ENCODE measurements at places on chromosomes 16 and 17. TPM values are rescaled to one million over a fixed set of nuclear protein-coding genes. Genes with fewer than 3 reads are reported as not detected.
A peak's percentile ranks its signal among the peaks of the same experiment; 100 is the strongest.

- no peak overlapping the region for H3K4me3 ChIP-seq
- H3K27ac ChIP-seq = no peak overlapping the region
- H3K27me3 ChIP-seq = no peaks in the 10 kb centered on the region
- DNase-seq = peak; percentile 61
- no peaks in the 10 kb centered on the region for H3K4me1 ChIP-seq
These were observed 13.9 kb upstream of the LPCAT2 start for GRCh38 chr16:55494994-55495421.

GRCh38 chr16:67028167-67028695 lies 718 bp upstream of the CBFB start:
- DNase-seq = no peak
- peaks cover 19% of the 10 kb centered on the region for H3K4me1 ChIP-seq
- peaks cover 13% of the 10 kb centered on the region for H3K36me3 ChIP-seq

DNA sequence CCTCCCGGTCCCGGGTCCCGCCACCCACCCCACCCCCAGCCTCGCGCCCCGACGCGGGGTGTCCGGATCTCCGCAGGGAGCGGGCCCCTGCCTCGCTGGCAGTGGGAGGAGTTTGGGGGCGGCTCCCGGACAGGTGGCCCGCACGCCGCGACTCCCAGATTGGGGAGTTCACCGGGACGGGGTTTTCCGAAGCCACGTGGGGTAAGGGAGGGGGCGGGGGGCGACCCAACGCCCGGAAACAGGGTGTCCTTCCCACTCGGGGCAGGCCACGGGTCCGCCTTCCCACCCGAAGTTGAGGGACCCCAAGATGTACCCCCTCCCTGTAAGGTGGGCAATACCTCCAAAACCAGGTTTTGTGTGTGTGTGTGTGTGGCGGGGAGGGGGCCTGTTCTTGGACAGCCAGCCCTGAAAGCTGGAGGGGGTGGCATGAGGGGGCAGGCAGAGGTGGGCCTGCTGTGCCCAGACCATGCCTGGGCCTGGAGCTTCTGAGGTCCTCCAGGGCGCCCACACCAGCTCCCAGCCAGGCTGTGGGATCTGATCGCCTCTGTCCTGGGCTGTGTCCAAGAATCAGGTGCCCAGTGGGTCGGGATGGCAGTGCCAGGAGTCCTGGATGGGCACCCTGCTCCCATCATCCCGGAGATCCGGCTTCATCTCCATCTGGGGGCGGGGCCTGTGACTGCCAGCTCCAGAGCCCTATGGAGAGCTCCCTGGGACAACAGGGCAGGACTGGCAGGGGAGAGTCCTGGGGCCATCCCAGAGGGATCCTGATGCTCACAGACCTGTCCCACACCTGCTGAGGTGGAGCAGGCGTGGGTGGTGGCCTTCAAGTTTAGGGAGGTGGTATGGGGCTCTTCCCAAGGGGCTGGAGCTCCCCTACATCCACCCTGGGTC lies 767 bp downstream of the SYNGR2 start:
- no peaks in the 10 kb centered on the region for H3K36me3 ChIP-seq
- peak overlapping the region; percentile 89 for H3K27ac ChIP-seq
- H3K27me3 ChIP-seq = no peaks in the 10 kb centered on the region
- peak overlapping the region; percentile 89 for H3K4me3 ChIP-seq
- peaks cover 15% of the 10 kb centered on the region for H3K4me1 ChIP-seq

DNA sequence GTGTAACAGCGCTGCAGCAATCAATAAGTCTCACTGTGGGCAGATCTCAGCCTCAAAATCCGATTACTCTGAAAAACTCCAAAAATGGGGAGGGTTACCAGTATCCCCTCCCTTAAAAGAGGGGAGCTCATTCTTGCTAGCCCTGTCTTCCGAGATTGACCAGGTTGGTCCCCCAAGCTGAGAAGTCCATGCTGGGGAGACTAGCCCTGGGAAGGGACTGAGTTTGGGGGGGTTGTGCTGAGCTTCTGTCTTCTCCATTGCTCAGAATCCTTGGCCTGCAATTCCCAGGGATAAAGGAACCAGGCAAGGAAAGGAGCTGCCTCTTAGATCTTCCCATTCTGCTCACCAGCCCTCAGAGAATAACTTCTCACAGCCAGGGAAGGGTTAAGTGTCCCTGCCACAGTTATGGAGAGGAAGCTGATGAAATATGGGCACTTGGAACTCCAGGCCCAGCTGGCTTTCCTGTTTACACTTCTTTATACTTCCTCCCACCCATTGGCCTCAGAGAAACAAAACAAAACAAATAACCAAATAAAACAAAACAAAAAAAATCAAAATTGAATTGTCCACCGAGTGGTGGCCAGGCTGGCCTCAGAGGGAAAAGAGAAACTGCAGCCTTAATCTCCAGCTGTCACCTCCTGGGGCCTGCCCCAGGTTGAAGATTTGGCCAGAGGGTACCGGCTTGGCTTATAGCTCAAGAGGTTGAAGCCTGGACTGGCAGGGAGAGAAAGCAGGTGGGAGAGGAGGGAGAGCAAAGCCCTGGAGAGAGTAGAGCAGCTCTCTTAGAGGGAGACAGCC lies 2.6 kb downstream of the HOXB3 start:
- H3K27me3 ChIP-seq = peaks cover 3% of the 10 kb centered on the region
- H3K36me3 ChIP-seq = no peaks in the 10 kb centered on the region
- peaks cover 41% of the 10 kb centered on the region for H3K4me1 ChIP-seq
- no peak overlapping the region for H3K4me3 ChIP-seq

The KRTAP9-4 gene
- polyA plus RNA-seq = not detected

- H3K4me1 ChIP-seq = no peaks in the 10 kb centered on the region
- peaks cover 2% of the 10 kb centered on the region for H3K36me3 ChIP-seq
- DNase-seq = no peak
- no peak overlapping the region for H3K27ac ChIP-seq
- H3K4me3 ChIP-seq = no peak overlapping the region
These were observed 115.6 kb downstream of the GNAO1 start for GRCh38 chr16:56306690-56307533.

- H3K27ac ChIP-seq = no peak overlapping the region
- H3K27me3 ChIP-seq = no peaks in the 10 kb centered on the region
- DNase-seq = peak; percentile 73
These were observed 18.4 kb downstream of the PDILT start for GRCh38 chr16:20385844-20386832.

DNA sequence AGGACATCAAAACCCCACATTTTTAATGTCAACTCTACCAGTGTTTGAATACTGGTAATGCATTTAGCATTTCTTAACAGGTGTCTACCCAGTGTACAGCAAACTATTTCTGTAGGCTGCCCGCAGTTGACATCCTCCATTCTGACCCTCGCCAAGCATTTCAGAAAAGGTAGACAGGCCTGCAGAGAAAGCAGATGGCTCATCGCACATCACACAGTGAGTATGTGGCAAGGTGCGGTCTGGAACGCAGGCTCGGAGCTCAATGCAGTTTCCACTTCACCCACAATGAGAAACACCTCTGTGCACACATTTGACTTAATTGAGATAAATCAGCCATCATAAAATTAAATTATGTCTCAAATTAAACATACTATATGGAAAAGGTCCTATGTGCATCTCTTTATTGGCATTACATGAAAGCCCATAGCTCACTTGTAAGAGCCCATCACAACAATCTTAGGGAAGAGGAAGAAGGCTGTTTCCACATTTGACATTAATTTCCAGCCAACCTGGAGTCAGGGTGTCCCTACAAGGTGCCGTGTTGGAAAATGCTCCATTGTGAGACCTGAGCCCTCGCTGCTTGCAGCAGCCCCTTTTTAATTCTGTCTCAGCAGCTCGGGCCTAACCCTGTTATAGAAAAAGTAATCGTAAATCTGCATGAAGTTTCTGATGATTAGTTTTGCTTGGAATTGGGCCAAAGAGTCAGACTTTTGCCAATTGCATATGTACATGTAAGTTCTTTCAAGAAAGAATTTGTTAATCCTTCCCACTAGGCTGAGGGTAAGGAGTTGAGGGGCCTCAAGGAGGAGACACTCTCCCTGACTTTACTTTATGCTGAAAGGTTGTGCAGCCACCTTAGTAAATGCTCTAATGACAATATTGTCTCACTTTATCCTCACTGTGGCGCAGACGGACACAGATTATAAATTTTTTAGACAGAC lies 378.7 kb upstream of the DYNLRB2 start:
- no peaks in the 10 kb centered on the region for H3K4me1 ChIP-seq
- H3K27me3 ChIP-seq = no peaks in the 10 kb centered on the region
- H3K27ac ChIP-seq = no peak overlapping the region
- DNase-seq = no peak
- H3K36me3 ChIP-seq = no peaks in the 10 kb centered on the region

The ZPBP2 gene
- polyA plus RNA-seq = not detected

The C16orf96 gene
- 0.03 TPM for polyA plus RNA-seq
